ENCODE measurements at places on chromosomes 7 and 10.

GRCh38 chr7:76165106-76165972 lies 36.4 kb upstream of the SRRM3 start:
- DNase-seq: no peak

DNA sequence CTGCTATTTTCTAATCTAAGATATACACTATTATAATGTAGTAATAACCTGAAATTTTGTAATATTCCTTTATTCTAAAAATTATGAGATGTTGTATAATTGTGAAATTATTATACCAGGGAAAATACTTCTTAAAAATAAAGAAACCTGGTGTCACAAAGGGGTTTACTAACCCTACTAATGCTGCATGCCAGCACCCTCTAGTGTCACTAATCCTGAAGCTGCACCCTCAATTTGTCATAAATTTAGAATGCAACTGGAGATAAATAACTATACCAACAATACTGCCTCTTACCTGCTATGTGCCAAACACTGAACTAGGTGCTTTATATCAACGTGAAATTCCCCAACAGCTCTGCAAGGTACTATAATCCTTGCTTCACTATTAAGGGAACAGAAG lies 30.8 kb downstream of the TM9SF3 start:
- peak; percentile 5 for DNase-seq

- no peak for DNase-seq
Measured at GRCh38 chr10:17833656-17834055, 24.5 kb downstream of the MRC1 start.

DNA sequence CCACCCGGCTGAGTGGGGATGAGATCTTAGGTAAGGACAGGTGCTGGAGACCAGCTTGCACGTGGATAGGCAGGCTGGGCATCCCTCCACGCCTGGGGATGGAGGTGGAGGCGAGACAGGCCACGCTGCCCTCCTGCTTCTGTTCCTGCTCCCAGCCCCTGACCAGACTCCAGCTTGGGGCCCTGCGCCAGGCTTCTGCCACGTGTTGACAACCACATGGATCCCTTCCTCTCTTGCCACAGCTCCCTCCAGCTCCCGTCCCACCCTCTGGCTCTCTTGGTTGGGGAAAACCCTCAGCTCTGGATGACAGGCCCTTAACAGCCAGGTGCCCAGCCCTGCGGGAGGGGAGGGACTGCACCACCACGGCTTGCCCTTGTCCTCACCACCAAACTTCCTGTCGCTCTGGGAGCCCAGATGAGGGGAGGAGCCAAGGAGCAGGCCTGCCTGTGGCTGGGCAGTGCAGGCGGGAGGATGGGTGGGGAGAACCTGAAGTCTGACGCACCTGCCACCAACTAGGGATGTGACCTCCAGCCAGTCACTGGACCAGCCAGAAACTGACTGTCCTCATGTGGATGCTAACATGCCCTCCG lies 36.0 kb downstream of the KCNH2 start:
- DNase-seq: peak; percentile 41

GRCh38 chr7:79949778-79950177 lies 184.9 kb upstream of the GNAI1 start:
- no peak for DNase-seq

- DNase-seq: no peak
Measured at GRCh38 chr7:107312418-107312817, 143.6 kb downstream of the HBP1 start.

GRCh38 chr7:150983893-150984368 lies 5.8 kb upstream of the KCNH2 start:
- DNase-seq: no peak

GRCh38 chr10:49353026-49353894 lies 42.6 kb downstream of the DRGX start:
- no peak for DNase-seq

- no peak for DNase-seq
Measured at GRCh38 chr10:4581929-4582328, 244.1 kb upstream of the AKR1E2 start.

- DNase-seq: no peak
Measured at GRCh38 chr10:21368022-21368582, 157.4 kb downstream of the SKIDA1 start.
